ENCODE measurements at places on chromosomes 4 and X.

GRCh38 chrX:87167841-87168240 lies 349.8 kb upstream of the KLHL4 start:
- no peak for DNase-seq

GRCh38 chr4:1661695-1662094 lies 22.4 kb downstream of the FAM53A start:
- DNase-seq: no peak

DNA sequence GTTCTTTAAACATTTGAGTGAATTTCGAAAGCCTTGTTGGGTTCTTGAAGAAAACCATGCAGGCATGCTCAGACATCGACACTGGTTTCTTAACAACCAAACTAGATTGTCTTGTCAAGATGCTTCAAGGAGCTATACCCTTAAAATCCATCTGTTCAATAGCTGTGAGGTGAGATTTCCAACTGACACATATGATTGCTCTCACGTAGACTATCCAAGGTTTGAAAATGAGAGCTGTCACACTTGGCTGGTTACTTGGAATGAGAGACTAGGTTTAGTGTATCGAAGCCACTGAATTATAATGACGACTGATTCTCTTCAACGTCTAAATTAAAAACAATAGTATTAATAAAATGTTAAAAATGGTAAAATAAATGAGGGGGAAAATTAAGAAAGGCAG lies 2725.5 kb downstream of the ARAP2 start:
- no peak for DNase-seq

- no peak for DNase-seq
These were observed 319.6 kb upstream of the HS3ST1 start for GRCh38 chr4:11748164-11748872.

- DNase-seq: no peak
These were observed 786.2 kb downstream of the RAB28 start for GRCh38 chr4:12697970-12698369.

GRCh38 chrX:2627272-2627867 lies 63.7 kb upstream of the CD99 start:
- no peak for DNase-seq

DNA sequence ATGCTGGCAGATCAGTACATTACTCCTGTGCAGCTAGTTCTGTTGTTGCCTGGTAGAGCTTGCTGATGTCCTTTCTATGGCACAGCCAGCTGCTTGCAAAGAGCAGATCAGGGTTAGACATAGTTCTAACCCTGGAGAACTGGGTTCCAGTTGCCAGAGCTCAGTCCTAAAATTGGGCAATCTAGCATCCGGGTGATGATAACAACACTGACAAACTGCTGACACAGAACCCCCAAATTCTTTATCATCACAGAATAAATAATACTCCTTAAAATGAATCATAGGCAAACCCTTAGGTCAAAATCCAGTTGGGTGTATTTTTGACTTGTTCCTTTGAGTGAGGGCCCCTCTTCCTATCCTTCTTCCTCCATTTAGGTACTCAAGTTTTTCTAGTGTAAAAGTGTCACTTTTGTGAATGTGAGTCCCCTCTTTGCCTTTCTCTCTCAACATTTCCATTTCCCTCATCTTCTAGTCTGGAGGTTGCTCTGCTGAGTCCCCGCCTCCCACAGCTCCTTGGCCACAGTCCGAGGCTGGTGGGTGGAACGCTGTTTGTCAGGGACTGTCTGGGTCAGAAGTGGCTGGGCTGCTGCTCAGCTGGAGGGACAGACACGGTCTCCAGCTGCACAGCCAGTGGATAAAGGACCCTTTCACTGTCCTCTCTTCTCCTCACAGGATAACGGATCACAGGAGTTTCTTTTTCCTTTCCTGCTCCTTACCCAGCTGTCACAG lies 93.6 kb upstream of the RASGEF1B start:
- peak; percentile 22 for DNase-seq

DNA sequence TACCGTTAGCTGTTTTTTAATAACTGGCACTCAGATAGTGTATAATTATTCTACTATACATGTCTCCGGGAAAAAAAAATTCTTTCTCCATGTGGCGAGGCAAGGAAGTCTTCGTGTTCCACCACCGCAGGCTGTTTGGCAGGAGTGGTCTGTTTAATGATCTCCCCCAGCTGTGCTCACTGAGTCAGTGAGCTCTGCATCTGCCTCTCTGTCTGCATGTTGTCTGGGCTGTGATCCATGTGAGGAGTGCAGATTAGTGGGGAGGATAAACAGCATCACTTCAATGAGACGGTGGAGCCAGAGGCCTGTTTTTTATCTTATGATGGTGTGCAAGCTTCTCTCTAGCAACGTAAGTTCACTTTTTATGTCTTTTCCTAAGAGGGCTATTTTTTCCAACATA lies 69.8 kb downstream of the RPS3A start:
- DNase-seq: peak; percentile 30

- no peak for DNase-seq
These were observed 8.3 kb downstream of the NAP1L2 start for GRCh38 chrX:73206366-73206765.

DNA sequence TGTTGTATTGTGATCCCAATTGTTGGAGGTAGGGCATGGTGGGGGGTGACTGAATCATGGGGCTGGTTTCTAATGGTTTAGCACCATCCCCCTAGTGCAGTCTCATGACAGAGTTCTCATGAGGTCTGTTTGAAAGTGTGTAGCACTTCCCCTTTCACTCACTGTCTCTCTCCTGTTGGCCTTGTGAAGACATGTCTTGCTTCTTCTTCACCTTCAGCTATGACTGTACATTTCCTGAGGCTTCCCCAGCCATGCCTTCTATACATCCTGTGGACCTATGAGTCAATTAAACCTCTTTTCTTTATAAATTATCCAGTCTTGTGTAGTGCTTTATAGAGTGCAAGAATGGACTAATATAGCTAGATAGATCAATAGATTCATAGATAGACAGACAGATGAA lies 230.0 kb downstream of the MAGEE1 start:
- DNase-seq: no peak

- DNase-seq: no peak
These were observed 90.4 kb downstream of the PHEX start for GRCh38 chrX:22122510-22122909.

DNA sequence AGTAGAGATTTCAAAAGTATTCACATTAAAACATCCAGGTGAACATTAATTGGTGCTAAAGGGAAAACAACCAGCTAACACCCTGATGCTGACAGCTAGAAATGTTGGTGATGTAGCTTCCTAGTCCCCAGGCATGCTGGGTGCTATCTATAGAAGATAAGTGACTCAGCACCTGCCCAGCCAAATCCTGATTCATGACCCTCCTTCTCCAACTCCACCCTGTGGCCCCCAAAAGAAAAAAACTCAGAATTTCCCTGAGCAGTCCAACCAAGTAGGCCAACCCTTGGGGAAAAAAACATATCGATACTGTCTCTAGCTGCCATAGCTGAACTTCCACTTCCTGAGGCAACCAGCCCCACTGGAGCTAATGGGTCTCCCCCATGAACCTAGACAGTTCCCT lies 197.6 kb upstream of the KLF3 start:
- no peak for DNase-seq

- DNase-seq: peak; percentile 12
These were observed 6.5 kb upstream of the NDST4 start for GRCh38 chr4:115119804-115120352.
